LNCaP clone FGC (cell line): ENCODE measurements at places on chromosomes 11 and 22.

GRCh38 chr11:1260023-1260501 is 37.2 kb downstream of the MUC5B start:
- DNase-seq: no peak

DNA sequence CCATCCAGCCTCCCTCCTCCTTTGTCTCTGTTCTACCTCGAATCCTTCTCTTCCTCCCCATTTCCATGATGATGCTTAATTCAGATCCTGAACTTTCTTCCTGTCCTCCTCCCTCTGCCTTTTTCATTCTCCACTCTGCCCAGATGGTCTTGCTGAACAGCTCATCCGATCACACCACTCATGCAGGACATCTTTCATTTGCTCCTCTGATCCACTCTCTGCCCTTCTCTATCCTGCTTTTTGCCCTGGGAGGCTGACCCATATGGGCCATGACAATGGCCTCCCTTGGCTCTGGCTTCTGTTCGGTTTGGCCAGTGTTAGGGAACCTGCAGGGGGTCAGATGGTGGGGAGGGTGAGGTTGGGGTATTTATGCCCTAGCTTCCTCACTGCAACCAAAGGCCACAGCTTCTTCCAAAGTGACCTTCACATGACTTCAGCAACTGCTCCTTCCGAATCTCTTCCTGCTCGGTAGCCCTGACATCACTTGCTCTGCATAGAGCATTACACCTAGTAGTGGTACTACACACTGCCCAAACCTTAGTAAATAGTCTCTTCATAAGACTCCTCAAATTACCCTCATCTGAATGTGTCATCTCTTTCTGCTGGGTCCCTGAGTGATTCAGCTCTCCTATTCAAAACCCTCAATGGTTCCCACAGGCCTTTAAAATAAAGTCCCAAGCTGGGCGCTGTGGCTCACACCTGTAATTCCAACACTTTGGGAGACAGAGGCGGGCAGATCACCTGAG is 32.7 kb upstream of the MICAL2 start:
- DNase-seq: no peak

DNA sequence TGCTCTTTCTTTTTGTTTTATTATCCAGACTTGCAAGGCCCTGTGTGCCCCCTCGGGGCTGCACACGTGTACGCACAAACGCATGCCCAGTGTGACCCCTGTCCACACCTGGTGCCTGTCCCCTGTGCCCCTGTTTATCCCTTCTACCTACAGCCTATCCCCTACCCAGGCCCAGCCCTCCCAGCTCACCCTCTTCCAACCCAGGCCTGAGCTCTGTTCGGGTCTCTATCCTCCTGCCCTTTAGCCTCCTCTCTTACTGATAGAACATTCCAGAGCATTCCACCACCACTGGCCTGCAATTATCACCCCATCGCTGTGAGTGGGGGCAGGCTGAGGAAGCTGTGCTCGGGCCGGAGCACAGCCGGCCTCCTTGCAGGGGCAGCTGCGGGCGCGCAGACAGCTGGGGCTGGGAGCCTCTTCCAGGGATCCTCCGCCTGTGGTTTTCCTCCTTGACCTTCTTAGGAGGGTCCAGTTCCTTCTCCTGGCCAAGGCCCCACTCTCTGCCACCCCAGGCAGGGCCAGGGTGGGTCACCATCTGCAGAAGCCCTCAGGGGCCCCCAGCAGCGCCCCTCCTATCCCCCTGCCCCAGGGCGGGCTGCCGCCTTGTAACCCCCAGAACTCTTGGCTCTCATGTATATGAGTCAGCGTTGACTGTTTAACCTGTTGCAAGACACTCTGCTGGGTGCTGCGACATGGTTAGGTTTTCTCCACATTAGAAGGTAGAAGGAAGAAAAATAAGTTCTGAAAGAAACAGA is 41.8 kb upstream of the KCNQ1OT1 start:
- DNase-seq: no peak

DNA sequence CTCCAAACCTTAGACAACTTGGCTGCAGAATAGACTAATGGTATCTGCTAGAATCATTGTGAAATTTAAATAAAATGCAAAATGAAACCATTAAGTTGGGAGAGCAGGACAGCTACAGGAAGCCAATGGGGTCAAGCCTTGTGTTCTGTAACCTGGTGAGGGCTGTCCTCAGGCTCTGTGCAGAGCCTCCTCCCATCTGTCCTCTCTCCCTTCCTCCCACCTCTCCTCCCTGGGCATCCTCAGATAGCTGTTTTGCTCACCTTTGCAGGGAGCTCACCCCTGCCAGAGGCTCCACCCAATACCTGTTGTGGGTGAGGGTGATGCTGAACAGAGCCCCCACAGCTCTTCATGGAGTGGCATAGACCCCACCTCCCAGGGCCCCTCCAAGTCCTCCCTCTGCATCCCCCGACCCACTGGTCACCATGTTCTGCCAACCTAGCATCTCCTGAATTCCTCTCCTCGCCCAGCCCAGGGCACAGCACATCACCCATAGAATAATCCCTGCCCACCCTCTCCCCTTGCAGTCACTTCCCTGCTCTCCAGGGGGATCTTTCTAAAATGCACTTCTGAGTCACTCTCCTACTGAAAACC is 100.3 kb downstream of the PDE2A start:
- DNase-seq: no peak

- DNase-seq: no peak
These were observed 85.5 kb downstream of the CDKN1C start for GRCh38 chr11:2799881-2800654.

DNA sequence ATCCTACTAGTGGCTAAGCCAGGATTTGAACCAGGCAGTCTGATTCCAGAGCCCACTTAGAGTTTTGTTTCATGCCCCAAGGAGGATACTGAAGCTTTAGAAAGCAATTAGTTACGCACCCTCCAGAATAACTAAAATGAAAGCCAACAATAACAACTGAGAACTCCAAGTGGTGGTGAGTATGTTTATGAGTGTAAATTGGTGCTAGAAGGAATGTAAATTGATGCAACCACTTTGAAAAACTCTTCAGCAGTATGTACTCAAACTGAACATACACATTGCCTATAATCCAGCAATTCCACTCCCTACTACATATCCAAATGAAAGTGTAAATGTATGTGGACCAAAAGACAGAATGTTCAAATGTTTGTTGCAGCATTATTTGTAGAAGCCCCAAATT is 6.7 kb upstream of the ARL14EP start:
- DNase-seq: no peak

DNA sequence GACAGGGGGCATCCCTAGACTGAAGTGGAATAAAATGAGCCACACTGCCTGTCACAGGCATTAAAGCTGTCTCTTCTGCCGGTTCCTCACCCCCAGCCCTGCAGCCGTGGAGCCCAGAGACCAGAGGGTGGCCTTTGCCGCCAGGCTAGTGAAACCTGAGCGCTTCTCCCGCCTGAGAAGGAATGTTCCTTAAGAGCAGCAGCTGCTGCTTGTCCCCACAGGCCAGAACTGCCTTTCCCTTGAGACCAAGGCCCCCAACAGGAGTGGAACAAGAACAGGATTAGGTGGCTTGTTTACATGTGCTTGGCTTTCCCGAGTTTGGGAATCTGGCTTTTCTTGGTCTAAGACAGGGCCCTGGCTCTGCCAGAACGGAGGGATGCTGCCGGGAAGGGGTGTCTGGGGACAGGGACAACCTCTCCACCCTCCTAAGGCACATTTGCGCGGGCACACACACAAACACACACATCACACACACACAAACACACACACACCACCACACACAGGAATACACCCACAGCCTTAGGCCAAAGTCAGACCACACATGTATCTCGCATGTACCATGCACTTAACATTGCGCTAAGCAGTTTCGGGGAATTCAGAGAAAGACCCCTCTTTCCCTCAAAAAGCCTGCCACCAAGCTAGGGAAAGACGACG is 91.8 kb downstream of the FEZ1 start:
- no peak for DNase-seq

- DNase-seq: no peak
These were observed 71.8 kb downstream of the PHF21A start for GRCh38 chr11:46049325-46049897.

GRCh38 chr11:95279921-95280868 is 49.2 kb upstream of the SESN3 start:
- no peak for DNase-seq

- DNase-seq: no peak
These were observed 55.3 kb upstream of the CCDC188 start for GRCh38 chr22:20205964-20206708.

- DNase-seq: no peak
These were observed 35.4 kb downstream of the MOB2 start for GRCh38 chr11:1450949-1451710.

DNA sequence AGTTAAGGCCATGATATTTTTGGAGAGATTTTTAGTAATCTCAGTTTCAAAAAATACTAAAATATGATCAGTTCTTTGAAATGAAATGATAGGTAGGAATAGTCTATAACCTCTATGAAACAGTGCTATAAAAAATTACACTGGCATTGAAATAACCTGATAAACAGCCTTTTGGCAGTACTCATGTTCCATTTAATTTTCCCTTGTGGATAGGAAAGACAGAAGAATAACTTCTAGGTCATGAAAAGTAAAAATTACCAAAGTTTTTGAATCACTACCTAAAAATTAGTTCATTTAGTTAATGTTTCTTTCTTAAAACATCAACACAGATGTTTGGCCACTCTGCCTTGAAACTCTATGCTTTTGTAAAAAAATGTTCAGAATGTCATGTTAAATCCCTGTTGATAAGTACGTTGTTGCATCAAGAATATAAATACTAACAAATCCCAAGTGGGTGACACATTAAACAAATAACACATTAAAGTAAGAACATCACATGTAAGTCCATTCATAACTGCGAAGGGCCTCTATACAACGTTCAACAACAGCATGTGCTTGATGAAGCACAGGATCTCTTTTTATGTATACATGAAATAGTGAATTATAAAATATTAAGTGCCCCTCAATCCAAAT is 290.2 kb downstream of the SWAP70 start:
- no peak for DNase-seq

GRCh38 chr11:107263844-107264563 is 193.6 kb downstream of the CWF19L2 start:
- DNase-seq: no peak

DNA sequence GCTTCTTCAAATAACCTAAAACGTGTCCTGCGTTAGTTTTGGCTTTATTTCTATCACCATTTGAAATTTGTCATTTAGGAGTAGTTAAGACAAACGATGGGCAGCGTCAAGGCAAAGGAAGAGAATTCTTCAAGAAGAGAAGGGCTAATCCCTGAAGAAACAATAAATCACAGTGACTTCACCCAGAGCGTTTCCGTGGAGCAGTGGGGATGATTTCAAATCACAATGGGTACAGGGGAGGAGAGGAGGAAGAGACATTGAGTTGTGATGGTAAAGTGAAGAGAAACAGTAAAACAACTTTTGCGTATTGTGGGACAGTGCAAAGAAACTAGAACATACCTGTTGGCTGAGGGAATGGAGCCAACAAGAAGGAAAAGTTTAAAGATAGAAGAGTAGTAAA is 9.7 kb downstream of the PDGFD start:
- DNase-seq: no peak
